ENCODE measurements at places on chromosomes 16 and 17.

GRCh38 chr17:17741349-17742023 lies 60.2 kb downstream of the RAI1 start:
- DNase-seq, result no peak

DNA sequence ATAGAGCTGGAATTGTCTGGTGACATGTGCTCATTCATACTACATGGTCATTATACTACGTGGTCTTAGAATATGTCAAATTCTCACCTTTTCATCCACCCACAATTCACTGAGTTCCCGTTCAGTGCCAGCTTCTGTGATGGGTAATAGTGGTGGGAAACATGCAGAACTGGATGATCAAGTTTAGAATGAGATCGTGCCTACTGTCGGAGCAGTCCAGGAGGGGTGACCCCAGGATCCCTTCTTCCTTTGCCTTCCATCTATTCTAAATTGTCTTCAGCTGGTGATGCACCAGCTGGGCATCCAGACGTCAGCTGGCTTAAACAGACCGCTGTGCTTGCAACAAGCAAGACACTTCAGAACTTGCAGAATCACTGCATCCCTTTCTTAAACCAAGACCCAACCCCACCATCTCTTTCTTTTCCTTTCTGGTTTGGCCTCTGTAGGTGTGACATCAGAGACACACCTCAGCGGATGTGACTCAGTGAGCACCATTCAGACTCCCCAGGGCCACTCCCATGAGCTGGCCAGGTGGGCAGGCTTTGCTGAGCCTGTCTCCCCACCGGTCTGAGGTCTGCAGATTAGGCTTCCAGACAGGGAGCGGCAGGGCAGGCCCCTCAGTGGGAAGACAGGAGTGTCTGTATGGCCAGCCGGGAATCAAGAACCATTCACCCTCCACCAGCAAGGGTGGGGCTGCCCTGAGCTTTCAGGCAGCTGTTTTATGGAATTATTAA lies 18.1 kb downstream of the C17orf100 start:
- no peak for DNase-seq

- no peak for DNase-seq
Observed at GRCh38 chr16:22109258-22109898, 17.0 kb downstream of the VWA3A start.

DNA sequence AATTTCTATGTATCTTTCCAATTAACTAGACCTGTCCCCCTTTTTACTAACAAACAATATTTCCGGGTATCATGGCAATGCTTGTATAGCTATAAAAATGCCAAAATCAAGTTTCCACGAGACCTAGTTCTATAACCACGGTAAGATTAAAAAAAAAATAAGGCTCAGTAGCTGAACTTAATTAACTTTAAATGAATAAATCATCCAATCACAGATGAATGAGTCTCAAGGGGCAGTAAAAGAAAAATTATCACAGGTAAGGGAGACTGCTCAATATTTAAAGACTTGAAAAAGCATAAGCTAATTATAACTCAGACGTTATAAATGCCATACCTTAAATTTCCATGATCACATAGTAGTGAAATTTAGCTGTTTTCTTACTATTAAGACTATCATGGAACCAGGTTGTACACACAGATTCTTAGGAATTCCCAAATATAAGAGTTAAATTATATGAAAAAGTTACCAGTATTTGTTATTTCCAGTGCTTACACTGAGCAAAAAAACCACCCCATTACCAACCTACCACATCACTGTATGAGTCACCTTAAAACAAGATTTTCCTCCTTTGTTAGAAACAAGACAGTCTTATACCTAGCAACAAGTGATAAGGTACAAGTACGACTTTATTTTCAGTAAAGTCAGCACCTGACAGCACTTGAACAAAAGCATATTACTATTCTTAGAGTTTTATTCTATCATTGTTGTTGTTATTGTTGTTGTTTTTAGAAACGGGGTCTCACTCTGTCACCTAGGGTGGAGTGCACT lies 20.6 kb downstream of the SSH2 start:
- no peak for DNase-seq

- DNase-seq, result no peak
Observed at GRCh38 chr17:80101946-80102663, 724 bp downstream of the GAA start.

DNA sequence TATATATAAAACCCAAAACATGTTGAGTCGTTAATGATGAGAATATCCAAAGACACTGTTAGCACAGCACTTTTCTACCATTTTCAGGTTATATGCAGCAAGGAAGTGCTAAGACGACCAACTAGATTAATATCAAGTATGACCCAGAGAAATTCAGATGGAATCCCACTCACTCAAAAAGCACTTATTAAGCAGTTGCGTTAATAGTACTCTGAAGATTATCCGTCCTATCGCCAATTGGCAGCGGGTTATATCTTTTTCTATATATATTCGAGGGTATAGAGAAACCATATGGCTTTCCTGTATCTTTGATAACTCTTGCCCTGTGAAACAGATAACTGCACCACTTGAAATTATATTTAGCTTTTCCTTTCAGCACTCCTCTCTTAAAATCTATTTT lies 1.1 kb downstream of the CRLF3 start:
- DNase-seq, result no peak

GRCh38 chr17:29596811-29597210 lies 3.9 kb downstream of the ANKRD13B start:
- DNase-seq, result no peak

- no peak for DNase-seq
Observed at GRCh38 chr16:88673716-88674379, 11.0 kb upstream of the MVD start.

DNA sequence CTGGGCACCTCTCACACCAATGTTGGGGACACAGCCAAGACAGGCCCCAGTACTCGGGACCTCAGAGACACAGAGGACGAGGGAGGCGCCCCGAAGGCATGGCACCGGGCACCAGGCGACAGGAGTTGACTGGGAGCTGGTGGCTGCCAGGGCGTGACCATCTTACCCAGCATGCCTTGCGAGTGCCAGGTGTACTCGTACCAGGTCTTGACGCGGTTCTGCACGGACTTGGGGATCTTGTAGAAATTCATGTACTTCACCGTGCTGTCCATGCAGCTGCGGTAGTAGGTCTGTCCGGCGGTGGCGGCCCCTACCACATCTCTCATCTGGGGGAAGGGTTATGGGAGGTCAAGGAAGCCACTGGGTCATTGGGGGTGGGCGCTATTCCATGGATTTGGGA lies 67.3 kb downstream of the CNGB1 start:
- no peak for DNase-seq

DNA sequence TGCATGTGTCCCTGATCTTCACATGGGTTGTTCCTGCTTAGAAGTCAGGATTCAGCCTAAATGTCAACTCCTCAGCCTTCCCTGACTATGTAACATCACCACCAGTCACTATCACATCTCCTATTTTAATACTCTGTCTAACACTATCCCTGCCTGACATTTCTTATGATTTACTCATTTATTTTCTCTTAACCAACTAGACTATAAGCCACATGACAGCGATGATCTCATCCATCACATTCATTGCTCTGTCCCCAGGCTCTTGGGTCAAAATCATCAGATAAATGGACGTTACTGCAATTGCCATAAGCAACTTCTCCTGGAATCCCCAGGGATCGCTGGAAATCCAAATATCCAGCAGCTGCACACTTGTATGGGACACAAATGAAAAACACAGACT lies 15.7 kb downstream of the CDRT4 start:
- DNase-seq, result no peak

DNA sequence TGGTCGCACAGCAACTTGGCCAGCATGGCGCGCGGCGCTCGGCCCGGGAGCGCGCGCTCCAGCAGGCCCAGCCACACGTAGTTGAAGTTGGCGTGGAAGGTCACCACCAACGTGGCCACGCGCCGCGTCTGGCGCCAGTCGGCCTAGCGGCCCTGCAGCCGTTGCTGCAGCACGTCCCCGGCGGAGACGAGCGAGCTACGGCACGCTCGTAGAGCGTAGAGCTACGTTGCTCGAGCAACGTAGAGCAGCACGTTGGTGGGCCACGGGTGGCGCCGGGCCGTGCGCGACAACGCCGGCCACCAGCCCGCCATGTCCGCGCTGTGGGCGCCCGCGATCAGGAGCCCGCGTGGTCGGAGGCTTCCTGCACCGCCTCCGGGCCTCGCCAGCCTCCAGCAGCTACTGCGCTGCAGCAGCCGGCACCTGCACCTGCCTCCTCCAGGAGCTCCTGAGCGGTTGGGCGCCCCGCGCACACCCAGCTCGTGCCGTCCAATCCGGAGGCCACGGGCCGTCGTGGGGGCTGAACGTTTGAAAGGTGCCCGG lies 13.4 kb upstream of the SULT1A1 start:
- DNase-seq, result no peak

DNA sequence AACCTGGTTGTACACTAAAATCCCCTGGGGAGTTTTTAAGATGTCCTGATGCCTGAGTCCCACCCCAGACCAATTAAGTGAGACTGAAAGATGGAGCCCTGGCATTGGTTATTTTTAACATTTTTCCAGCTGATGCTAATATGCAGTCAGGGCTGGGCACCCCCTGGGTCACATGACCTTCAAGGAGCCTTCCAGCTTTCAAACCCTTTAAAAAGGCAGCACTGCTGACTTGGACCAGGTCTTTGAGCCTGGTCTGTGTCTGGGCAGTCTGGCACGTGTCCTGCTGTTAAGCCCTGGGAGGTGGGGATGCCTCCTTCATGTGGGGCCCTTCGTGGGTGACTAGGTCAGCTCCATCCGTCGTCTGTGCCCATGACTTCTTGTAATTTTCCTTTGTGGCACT lies 202.6 kb downstream of the CCDC182 start:
- no peak for DNase-seq

- DNase-seq, result no peak
Observed at GRCh38 chr16:71933913-71934695, 38.8 kb downstream of the IST1 start.

- DNase-seq, result no peak
Observed at GRCh38 chr16:17070882-17071592, 399.7 kb downstream of the XYLT1 start.

GRCh38 chr17:78653382-78653781 lies 76.2 kb upstream of the DNAH17 start:
- no peak for DNase-seq

GRCh38 chr17:61177351-61177750 lies 222.3 kb upstream of the TBX2 start:
- DNase-seq, result no peak

GRCh38 chr17:9729034-9729650 lies 62.2 kb downstream of the DHRS7C start:
- no peak for DNase-seq

DNA sequence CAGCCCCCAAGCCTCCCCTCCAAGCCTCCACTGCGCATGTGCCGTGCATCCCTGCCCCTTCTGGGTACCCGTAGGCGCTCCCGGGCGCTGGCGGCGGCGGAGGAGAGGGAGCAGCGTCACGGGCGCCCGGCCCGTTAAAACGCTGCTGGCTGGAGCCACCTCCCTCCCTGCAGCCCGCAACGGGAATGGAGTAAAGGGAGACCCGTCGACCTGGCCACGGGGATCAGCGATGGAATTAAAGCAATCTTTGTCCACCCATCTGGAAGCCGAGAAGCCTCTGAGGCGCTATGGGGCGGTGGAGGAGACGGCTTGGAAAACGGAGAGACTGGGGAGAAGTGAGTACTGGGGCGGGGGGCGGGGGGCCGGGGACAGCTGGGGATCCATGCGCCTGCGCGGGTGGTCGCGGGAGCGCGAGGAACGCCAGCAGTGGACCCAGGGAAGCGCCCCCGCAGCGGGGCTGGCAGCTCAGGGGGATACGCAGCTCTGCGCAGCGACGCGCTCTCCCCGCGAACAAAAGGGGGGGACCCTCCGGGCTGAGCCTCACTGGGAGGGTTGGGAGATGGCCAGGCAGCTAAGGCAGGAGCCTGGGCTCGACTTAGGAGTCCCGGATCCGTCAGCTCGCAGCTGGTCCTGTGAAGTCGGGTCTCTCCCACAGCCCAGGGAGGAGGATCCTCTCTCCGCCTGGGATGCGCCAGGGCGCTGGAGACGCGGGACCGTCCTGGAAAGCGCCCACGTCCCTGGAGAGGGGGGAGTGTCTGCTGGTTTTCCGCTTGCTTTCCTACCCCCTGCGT lies at the start of gene BMERB1:
BMERB1 (plus strand) TSS at position 164 of the 791 bp plus-strand sequence; CDS start at position 230, 66 bp downstream.
- no peak for DNase-seq

DNA sequence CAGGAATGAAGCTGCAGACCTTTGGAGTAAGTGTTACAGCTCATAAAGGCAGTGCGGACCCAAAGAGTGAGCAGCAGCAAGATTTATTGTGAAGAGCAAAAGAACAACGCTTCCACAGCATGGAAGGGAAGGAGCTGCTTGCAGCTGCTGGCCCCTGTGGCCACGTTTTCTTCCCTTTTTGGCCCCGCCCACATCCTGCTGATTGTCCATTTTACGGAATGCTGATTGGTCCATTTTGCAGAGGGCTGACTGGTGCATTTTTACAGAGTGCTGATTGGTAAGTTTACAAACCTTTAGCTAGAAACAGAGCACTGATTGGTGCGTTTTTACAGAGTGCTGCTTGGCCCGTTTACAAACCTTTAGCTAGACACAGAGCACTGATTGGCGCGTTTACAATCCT lies 841.5 kb downstream of the CDH11 start:
- DNase-seq, result no peak

DNA sequence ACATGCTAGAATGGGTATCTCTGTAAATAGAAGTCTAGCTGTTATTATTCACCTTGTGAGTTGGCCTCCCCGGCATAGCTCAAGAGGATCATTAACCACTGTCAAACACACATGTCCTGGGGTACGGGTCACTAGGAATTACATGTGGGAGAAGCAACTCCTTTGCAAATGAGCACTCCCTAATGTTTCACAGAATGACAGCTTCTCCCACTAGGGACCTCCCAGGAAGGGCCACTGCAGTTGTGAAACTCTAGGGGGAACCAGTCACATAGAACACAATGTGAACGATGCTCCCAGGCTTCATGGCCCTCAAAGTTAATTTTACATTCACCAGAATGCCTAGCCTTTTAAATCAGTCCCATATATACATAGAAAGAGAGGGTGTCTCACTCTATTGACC lies 12.4 kb upstream of the ZNF19 start:
- DNase-seq, result no peak

DNA sequence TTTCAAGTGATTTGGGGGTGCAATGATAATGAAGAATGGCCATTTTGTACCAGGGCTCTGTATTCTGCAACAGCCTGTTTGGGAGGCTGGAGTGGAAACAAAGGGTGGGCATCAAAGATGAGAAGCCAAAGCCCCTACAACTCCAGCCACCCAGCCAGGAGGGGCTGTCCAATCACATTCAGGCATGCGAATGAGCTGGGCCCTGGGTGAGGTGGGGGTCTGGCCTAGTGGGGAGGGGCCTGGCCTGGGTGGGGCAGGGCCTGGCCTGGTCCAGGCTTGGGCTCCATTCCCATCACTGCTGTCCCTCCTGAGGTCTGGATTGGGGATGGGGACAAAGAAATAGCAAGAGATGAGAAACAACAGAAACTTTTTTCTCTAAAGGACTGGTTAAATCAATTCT lies 6.4 kb downstream of the AOC3 start:
- DNase-seq, result no peak

- no peak for DNase-seq
Observed at GRCh38 chr17:67600408-67600807, 117.3 kb upstream of the NOL11 start.

GRCh38 chr17:70030371-70030770 lies 44.7 kb upstream of the KCNJ16 start:
- no peak for DNase-seq

DNA sequence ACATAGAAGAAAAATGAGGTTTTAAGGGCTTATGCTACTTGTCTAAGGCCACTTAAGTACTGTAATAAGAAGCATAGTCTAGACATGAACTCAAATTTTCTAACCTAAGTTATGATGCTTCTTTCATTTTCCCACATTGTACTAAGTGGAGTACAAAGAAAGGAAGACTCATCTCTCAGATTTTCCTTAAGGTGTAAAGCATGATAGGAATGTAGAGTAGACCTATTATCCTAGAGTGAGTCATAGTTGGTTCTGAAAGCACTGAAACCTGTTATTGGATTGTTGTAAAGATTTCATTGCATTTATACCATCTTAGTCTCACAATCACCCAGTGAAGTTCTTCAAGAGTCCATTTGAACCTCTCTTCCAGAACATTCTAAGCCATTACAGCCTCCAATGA lies 343.8 kb downstream of the TOX3 start:
- DNase-seq, result no peak
